ENCODE measurements at places on chromosomes 4 and X. TPM values are rescaled to one million over a fixed set of nuclear protein-coding genes. Genes with fewer than 3 reads are reported as not detected.

- no peaks in the 10 kb centered on the region for H3K4me1 ChIP-seq
- H3K4me3 ChIP-seq, result no peak overlapping the region
Observed at GRCh38 chrX:115029869-115030570, 12.6 kb upstream of the IL13RA2 start.

GRCh38 chrX:152640034-152640818, 2.5 kb downstream of the GABRQ start:
- no peak overlapping the region for H3K4me3 ChIP-seq
- no peaks in the 10 kb centered on the region for H3K36me3 ChIP-seq
- peaks cover 22% of the 10 kb centered on the region for H3K27me3 ChIP-seq
- no peaks in the 10 kb centered on the region for H3K4me1 ChIP-seq

DNA sequence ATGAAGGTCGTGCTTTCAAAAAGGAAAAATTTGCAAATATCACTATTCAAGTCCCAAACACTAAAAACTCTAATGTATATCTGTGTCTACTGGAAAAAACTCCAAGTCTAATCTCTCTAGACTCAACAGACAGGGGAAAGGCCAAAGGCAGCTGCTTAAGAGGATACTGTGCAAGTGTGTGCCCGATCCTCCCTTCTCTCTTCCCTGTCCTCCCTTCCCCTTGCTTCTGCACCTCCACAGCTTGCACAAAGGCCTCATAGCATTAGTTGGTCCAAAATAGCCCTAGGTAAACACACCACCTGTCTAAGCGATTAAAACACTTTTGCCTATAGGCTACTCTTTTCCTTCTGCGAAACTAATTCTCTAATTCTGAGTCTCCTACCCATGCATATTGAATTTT, 10.6 kb downstream of the C4orf54 start:
- H3K4me1 ChIP-seq, result no peaks in the 10 kb centered on the region
- no peaks in the 10 kb centered on the region for H3K36me3 ChIP-seq
- no peak for DNase-seq
- H3K4me3 ChIP-seq, result no peak overlapping the region
- no peaks in the 10 kb centered on the region for H3K27me3 ChIP-seq

- DNase-seq, result no peak
- H3K36me3 ChIP-seq, result no peaks in the 10 kb centered on the region
- no peaks in the 10 kb centered on the region for H3K27me3 ChIP-seq
- H3K4me3 ChIP-seq, result no peak overlapping the region
- peaks cover 23% of the 10 kb centered on the region for H3K4me1 ChIP-seq
- H3K27ac ChIP-seq, result peak overlapping the region; percentile 60
Observed at GRCh38 chr4:38490753-38491446, 173.1 kb upstream of the KLF3 start.

- DNase-seq, result no peak
- no peaks in the 10 kb centered on the region for H3K4me1 ChIP-seq
- H3K27me3 ChIP-seq, result no peaks in the 10 kb centered on the region
- no peaks in the 10 kb centered on the region for H3K36me3 ChIP-seq
- H3K4me3 ChIP-seq, result no peak overlapping the region
- no peak overlapping the region for H3K27ac ChIP-seq
Observed at GRCh38 chr4:26468283-26468949, 21.9 kb downstream of the CCKAR start.

DNA sequence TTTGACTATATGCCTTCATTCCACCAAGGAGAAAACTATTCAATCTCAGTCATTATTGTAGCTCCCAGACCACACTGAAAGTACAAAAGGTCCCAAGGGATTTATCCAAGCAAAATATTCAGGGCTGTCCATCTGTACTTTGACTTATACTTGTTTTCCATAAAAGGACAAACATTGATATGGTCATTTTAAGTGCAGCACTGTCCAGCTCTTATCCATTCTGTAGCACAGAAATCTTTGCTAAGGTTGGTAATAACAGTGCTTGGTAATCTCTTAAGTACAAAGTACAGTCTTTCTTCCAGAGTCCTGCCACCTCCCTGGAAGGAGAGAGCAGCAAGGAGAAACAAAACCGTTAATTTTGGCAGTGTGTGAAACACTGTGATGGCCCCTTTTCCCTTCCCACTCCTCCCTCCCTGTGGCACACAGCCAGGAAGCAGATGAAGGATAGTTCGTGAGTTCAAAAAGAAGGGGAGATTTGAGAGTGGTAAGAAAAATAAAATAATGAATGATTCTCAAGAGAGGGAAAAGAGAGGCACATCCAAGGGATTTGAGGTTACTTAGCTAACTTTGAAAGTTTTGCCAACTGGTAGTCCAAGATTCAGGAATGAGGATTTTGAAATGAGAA, 6.8 kb upstream of the CXCL2 start:
- H3K4me1 ChIP-seq, result peaks cover 7% of the 10 kb centered on the region
- H3K27ac ChIP-seq, result no peak overlapping the region
- H3K27me3 ChIP-seq, result no peaks in the 10 kb centered on the region
- H3K36me3 ChIP-seq, result no peaks in the 10 kb centered on the region
- DNase-seq, result no peak

- H3K4me1 ChIP-seq, result peaks cover 3% of the 10 kb centered on the region
- no peaks in the 10 kb centered on the region for H3K36me3 ChIP-seq
- H3K27ac ChIP-seq, result no peak overlapping the region
- no peak for DNase-seq
- no peak overlapping the region for H3K4me3 ChIP-seq
- H3K27me3 ChIP-seq, result no peaks in the 10 kb centered on the region
Observed at GRCh38 chr4:118867311-118868067, 21.2 kb upstream of the SYNPO2 start.

- H3K4me1 ChIP-seq, result no peaks in the 10 kb centered on the region
- no peak for DNase-seq
- no peaks in the 10 kb centered on the region for H3K27me3 ChIP-seq
Observed at GRCh38 chr4:169407217-169407845, 136.6 kb upstream of the SH3RF1 start.

GRCh38 chrX:5180135-5180741, 1048.4 kb downstream of the NLGN4X start:
- H3K27ac ChIP-seq, result no peak overlapping the region
- DNase-seq, result no peak
- H3K4me1 ChIP-seq, result no peaks in the 10 kb centered on the region
- H3K27me3 ChIP-seq, result no peaks in the 10 kb centered on the region
- H3K36me3 ChIP-seq, result no peaks in the 10 kb centered on the region

DNA sequence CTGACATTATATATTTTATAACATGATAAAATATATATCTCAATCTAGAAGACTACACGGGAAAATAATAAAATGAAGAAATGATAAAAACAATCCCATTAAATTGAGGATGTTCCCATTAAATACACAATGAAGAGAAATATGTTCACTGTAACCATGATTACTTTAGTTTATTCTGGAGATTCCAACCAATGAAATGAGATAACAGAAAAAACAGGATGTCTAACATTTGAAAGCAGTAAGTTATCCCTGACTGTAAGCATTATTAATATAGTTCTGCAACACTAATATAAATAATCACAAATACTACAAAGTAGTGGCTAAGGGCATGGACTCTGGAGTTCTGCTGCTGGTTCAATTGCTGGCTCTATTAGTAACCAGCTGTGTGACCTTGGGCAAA, 169.4 kb downstream of the RNF150 start:
- no peak for DNase-seq
- H3K4me1 ChIP-seq, result no peaks in the 10 kb centered on the region
- H3K4me3 ChIP-seq, result no peak overlapping the region
- no peaks in the 10 kb centered on the region for H3K27me3 ChIP-seq
- H3K36me3 ChIP-seq, result no peaks in the 10 kb centered on the region
- no peak overlapping the region for H3K27ac ChIP-seq

DNA sequence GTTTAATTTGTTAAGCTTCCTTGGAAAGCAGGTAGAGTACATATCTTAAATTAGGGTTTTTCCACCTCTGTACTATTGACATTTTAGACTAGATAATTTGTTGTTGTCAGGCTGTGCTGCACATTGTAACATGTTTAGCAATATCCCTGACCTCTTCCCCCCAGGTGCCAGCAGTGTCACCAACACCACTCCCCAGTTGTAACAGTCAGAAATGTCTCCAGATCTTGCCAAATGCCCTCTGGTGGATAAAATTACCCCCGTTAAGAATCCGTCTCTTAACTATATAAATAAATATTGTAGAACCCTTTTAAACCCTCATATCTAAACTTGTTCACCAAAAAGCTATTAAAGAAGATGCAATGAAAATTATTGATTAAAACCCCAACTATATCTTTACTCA, 161.5 kb downstream of the ARHGAP6 start:
- no peak overlapping the region for H3K4me3 ChIP-seq
- H3K4me1 ChIP-seq, result no peaks in the 10 kb centered on the region
- H3K27me3 ChIP-seq, result no peaks in the 10 kb centered on the region
- H3K36me3 ChIP-seq, result no peaks in the 10 kb centered on the region
- H3K27ac ChIP-seq, result no peak overlapping the region
- DNase-seq, result no peak

DNA sequence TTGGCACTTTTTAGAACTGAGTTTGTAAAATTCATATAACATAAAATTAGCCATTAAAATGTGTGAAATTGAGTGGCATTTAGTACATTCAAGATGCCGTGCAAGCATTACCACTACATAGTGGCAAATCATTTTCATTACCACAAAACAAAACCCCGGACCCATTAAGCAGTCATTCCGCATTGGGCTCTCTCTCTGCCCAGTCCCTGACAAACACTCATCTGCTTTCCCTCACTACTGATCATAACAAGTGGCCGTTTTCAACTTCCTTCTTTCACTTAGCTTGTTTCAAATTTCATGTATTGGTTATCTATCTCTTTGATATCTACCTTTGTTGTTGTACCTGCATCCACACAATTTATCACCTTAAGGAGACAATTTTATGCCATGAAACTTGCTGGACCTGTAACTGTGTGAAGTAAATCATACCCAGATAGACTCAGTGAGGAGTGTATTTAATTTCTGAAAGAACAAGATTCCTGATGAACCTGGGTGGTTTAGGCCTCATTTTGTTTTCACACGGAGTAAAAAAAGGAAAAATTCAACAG, 202.1 kb downstream of the OR13H1 start:
- H3K36me3 ChIP-seq, result no peaks in the 10 kb centered on the region
- peak overlapping the region; percentile 36 for H3K4me3 ChIP-seq
- no peaks in the 10 kb centered on the region for H3K4me1 ChIP-seq
- no peaks in the 10 kb centered on the region for H3K27me3 ChIP-seq
- no peak for DNase-seq

DNA sequence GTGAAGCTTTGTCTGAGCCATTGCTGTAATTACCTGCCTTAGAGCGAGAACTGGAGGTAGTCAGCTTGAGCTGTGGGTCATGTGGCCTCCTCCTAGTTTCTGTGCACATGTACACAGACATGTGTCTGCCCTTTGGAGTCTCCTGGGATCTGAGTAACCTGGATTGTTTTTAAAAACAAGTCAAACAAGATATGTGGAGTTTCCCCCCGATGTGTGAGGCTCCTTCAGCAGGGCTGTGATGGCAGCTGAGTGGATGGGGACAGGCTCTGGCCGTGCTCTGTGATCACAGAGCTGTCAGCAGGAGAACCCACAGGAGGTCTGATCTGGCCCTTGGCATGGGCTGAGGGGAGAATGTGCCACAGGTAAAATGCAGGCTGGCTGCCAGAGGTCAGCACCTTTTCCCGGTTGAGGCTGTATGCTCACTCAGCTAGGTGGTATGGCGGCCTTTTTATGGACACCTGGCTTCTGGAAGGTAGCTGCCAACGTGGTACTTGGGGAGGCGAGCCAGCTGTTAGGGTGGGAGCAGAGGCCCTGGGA, 38.4 kb downstream of the NOP14 start:
- H3K4me3 ChIP-seq, result no peak overlapping the region
- DNase-seq, result no peak
- no peak overlapping the region for H3K27ac ChIP-seq

- H3K36me3 ChIP-seq, result no peaks in the 10 kb centered on the region
- H3K27me3 ChIP-seq, result no peaks in the 10 kb centered on the region
- no peaks in the 10 kb centered on the region for H3K4me1 ChIP-seq
- no peak overlapping the region for H3K4me3 ChIP-seq
- no peak for DNase-seq
Observed at GRCh38 chr4:67935888-67936287, 27.4 kb downstream of the TMPRSS11A start.

DNA sequence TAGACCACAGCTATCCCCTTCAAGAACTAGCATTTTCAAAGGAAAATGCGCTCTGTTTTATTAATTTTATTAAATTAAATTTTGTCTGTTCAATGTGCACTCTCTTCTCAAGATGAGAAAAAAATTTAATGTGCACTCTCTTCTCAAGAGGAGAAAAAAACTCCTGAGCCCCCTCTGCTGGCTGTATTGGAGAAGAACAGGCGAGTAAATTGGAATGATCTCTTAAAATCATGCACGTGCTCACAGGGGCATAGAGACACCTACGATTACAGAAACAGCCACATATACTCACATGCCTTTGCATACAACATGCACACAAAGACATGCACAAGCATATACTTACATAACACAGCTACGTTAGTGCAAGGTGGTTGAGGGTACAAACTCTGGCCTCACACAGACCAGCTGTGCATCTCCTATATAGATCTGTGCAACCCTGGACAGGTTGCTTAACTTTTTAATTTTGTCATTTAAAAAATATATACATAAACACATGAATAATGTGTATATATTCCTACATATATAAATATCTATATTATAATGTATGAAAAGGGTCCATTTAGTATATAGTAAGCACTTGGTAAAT, 176.2 kb upstream of the CXorf66 start:
- DNase-seq, result peak; percentile 17
- no peak overlapping the region for H3K4me3 ChIP-seq
- no peaks in the 10 kb centered on the region for H3K4me1 ChIP-seq
- H3K27me3 ChIP-seq, result no peaks in the 10 kb centered on the region
- H3K27ac ChIP-seq, result no peak overlapping the region

DNA sequence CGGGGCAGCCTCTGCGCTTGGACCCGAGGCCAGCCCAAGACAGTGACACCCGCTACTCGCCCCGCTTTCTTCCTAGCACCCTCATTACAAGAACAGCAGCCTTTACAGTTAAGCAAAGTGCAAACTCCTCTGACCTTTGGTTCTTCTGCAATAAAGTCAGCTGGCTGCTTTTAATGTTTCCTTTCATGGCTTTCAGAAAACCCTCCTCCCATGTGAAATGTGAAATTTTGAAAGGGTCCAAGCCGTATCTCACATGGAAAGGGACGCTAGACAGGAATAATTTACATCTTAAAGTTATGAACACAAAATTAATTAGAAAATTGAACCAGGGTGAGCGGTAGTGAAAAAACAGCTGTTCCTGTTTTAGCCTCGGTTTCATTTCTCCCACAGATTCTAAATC, 520.1 kb upstream of the FRG1 start:
- no peaks in the 10 kb centered on the region for H3K4me1 ChIP-seq
- H3K27ac ChIP-seq, result no peak overlapping the region
- no peak for DNase-seq
- H3K36me3 ChIP-seq, result no peaks in the 10 kb centered on the region
- no peaks in the 10 kb centered on the region for H3K27me3 ChIP-seq

The FATE1 gene
- total RNA-seq, result not detected

The GAGE12F gene
- not detected for total RNA-seq

The ANXA3 gene
- total RNA-seq, result 43.7 TPM

The ARX gene
- not detected for total RNA-seq

The PITX2 gene
- total RNA-seq, result 15.2 TPM

The CCNQ gene
- 29.1 TPM for total RNA-seq

The CLIC2 gene
- total RNA-seq, result 7.8 TPM

The SPANXN4 gene
- total RNA-seq, result not detected

The IQSEC2 gene
- total RNA-seq, result 48.2 TPM

The KIT gene
- 4.1 TPM for total RNA-seq
